ENCODE measurements at places on chromosomes 16 and 17.

DNA sequence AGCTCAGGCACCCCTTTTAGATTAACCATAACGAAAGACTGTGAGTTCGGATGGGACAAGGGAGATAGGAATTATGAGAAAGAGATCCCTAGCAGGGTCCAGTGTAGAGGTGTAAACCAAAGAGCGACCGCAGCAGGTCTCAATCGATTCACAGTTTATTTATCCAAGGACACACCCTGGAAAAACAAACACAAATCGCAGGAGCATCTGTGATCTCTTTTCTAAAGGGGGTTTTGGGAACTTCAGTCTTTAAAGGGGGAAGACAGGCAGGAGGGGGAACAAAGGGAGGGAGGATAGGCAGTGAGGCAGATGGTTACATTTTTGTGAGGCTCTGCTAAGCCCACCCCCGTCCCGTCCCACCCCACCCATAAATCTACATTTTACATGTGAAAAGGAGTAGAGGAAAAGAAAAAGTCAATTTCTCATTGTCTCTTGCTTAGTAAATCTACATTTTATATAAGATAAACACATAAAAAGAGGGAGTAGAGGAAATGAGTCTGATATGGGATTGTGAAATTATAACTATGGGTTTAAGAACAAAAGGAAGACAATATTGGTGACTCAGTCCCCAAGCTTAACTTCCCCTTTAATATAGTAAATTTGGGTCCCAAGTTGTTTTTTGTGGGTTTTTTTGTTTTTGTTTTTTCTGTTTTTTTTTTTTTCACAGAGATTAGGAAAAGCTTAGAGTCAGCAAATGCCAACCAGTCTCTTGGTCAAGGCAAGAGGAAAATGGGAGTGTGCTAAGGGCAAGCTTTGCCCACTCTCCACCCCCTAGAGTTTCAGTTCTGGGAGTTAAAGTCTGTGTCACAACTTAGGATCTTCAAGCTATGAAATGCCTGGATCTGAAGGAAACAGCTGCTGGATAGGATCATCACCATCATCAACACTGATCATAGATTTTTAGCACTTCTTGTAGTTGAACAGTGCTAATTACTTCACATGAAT lies 160.9 kb upstream of the CDH5 start:
- no peak for DNase-seq

- no peak for DNase-seq
These were observed 839.7 kb downstream of the CDH11 start for GRCh38 chr16:64282181-64282580.

DNA sequence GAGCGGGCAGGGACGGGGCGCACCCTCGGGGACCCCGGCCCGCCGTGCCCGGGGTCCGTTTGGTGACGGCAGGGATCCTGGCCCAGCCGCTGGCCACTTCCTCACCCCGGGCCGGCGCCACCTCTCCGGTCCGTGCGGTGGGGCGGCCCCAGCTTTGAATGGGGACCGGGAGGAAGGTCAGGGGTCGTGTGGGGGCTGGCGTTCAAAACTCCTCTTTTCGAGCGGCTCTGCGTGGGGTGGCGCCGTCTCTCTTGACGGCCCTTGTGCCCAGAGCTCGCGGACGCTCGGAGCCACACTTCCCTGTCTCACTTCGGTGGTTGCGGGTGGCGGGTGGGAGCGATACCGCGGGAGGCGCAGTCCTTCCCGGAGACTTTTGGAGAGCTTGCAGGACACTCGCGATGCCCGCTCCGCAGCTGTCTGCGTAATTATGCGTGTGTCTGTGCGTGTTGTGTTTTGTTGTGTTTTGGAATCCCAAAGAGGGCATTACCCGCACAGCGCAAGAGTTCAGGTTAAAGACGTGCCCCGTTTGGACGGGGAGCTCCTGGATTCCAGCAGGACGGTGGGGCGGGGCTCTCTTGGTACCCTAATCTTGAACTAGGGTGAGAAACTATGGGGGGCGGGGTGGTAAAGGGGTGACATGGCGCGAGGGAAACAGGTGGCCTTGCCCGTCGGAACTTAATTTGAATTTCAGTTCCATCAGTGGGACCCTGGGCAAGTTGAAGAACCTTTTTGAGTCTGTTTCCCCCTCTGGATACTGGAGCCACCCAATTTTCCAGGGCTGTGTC lies 637 bp downstream of the PLCG2 start:
- no peak for DNase-seq

GRCh38 chr17:2082003-2082781 lies 27.3 kb downstream of the HIC1 start:
- no peak for DNase-seq

- no peak for DNase-seq
These were observed 197.6 kb downstream of the XYLT1 start for GRCh38 chr16:17273142-17273561.

GRCh38 chr17:13638855-13639458 lies 37.2 kb upstream of the HS3ST3A1 start:
- peak; percentile 35 for DNase-seq

GRCh38 chr17:66451188-66452149 lies 149.1 kb downstream of the PRKCA start:
- DNase-seq, result no peak

GRCh38 chr17:77892031-77892430 lies 66.5 kb upstream of the TNRC6C start:
- DNase-seq, result no peak

- no peak for DNase-seq
These were observed 627 bp upstream of the TSPOAP1 start for GRCh38 chr17:58329035-58329809.

DNA sequence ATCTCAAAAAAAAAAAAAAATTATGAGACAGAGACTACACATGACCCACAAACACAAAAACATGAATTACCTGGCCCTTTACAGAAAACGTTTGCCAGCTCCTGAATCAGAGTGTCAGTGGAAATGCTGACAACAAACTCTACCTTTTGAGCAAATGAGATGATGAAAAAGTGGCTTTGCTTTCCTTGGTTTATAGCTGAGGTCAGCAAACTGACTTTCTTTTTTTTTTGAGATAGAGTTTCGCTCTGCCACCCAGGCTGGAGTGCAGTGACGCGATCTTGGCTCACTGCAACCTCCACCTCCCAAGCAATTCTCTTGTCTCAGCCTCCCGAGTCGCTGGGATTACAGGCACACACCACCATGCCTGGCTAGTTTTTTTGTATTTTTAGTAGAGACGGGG lies 46.3 kb downstream of the ZCCHC14 start:
- no peak for DNase-seq

DNA sequence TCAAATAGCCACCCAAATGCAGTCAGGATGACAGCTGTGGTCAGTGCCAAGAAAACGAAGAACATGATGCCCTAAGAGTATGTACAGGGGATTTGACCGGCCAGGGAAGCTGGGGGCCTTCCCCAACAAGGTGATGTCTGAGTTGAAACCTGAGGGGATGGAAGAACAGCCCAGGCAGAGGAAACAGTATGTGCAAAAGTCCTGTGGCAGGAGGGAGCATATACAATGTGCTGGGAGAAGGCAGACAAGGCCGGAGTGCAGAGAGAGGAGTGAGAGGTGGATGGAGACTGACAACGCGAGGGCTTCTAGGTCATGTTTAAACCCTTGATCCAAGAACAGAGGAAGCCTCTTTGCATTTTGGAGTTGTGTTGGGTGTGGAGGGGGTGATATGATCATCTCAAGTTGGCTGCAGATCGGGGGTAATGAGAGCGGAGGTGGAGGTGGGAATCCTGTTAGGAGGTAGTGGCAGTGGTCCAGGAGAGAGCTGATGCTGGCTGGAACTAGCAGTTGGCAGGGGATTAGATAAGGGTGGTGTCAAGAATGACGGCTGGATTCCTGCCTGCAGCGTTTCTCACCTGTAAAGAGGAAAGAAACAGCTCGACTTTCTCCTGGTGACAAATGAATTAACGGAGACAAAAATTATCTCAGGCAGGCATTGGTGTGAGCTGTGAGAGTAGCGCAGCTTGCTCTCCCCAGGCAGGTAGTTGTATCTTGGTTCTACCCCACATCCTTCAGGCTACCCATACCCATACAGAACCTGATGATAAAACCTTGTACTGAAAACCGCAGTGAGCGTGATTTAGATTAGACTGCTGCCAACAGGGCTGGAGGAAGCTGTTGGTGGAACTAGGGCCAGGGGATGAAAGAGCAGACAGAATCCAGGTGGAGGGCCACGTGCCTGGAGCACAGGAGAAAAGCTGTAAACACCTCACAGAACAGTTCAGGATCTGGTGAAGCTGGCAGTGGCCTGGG lies 37.2 kb upstream of the NGFR start:
- DNase-seq, result no peak

DNA sequence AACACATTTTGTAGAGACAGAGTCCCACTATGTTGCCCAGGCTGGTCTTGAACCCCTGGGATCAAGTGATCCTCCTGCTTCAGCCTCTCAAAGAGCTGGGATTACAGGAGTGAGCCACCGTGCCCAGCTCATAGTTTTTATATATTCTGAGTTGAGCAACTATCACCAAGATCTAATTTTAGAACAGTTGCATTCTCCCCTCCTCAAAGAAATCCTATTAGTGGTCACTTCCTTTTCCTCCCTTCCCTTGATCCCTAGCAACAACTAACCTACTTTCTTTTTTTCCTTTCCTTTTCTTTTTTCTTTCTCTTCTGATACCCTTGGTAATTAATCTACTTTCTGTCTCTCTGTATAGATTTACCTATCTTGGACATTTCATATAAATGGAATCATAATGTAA lies 61.5 kb upstream of the B4GALNT2 start:
- no peak for DNase-seq

DNA sequence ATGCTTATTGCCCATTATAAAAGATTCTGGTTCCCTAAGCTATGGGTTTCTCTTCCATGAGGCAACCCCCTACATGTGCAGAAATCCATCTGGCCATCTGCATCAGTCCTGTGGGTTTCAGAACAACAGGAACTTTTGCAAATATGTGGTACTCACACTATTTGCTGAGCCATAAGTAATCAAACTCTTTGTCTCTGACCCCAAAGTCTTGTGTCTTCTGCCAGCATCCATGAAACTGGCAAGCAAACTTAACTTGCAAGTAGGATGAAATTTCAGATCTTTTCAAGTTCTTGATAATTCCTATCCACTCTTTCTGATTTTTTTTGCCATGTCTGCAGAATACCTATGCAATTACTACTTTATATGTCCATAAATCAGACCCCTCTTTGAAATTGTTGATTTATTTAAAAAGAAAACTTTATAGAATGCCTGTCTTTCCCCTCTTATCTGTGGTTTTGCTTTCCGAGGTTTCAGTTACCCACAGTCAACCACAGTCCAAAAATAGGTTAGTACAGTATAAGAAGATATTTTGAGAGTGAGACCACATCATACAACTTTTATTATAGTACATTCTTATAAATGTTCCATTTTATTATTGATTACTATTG lies 158.4 kb upstream of the IRX3 start:
- DNase-seq, result no peak

DNA sequence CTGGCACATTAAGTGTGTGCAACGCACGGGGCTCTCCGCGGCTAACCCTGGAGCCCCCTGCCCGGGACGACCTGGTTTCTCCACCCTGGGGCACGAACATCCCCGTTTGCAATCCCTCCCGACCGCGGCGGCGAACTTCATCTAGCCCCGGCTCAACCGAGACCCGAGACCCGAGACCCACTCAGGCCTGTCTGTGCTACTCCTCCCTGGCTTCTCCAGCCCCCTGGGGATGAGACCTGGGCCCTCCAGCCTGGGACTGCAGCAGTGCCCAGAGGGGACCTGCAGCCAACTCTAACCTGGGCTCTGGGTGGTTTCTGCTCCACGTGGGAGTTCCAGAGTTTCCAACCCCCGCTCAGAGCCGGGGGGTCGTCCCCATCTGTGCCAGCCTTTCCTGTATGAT lies 73.5 kb downstream of the TIMM22 start:
- no peak for DNase-seq

DNA sequence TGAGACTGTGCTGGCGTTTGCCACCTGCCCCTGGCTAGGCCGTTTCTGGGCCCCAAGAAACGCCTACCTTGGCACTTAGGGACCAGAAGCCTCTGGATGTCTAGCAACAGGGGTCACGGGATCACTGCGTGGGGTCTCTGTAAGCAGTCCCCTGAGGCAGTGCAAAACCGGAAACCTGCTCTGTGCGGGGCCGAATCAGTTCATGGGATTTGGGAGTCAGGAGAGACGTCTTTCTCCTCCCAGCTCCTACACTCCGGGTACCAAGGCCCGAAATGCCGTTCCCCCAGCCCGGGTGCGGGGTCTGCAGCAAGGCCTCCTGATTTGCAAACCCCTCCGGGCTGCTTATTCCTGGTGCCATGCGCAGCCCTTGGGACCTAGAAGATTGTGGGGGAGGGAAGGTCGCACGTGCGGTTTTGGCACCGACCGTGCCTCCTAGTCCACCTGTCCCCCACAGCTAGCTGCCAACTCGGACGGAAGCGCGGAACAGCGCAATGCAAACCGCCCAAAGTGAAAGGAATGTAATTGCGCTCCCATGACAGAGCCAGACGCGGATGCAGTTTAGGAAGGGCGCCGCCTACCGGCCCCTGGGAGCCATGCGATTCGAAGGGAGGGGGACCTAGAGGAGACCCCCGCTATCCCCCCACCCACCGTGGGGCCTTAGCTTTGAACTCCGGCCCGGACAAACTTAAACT lies 6.5 kb downstream of the IRX5 start:
- no peak for DNase-seq

- no peak for DNase-seq
These were observed 101.6 kb downstream of the CYTH1 start for GRCh38 chr17:78680436-78680835.

DNA sequence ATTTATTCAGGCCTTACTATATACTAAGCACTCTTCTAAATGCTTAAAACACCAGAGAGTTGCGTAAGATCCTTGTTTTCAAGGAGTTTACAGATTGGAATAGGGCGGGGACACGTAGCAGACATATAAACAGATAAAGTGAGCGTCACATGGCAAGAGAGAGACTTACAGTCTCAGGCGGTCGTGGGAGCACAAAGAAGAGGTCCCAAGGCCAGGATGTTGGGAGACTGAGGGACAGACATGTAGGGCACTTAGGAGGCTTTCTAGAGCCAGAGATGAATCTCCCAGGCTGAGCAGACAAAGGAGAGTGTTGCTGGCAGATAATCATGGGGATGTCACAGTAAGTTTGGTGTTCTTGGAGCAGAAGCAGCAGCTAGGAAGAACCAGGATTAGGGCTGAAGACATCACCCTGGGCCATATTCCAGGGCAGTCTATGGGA lies 119.1 kb upstream of the ANKFN1 start:
- no peak for DNase-seq

DNA sequence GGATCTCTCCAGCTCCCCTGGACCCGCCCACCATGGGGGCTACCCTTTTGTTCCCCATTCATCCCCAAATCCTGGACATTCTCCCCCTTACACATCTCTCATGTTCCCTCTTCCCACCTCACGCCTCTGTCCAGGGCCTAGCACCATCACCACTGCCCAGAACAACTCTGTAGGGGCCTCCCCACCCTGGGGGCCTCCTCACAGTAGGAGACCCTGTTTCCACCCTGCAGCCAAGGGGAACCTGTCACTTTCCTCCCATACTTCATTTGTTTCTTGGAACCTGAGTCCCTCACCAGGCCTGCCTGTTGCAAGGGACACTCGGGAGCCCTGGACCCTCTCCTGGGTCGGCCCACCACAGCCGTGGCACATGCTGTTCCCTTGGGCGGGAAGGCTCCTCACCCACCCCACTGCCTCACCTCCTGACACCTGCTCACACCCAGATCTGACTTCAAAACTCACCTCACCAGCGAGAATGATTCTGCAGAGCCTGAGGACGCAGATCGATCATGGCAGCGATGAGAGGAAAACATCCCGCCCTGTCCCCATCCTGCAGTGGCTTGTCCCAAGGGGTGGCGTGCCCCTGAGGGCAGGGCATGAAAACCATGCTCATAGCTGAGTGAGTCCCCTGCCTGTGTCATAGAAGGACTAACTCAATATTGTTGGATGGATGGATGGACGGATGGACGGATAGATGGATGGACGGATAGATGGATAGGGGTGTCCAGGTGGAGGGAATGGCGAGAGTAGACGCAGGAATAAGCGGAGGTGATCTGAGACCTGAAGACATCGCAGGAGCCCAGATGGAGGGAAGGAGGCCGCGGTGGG lies 6.8 kb upstream of the RASD1 start:
- no peak for DNase-seq
